WTC11 (cell line): ENCODE measurements at places on chromosomes 13 and 19.

DNA sequence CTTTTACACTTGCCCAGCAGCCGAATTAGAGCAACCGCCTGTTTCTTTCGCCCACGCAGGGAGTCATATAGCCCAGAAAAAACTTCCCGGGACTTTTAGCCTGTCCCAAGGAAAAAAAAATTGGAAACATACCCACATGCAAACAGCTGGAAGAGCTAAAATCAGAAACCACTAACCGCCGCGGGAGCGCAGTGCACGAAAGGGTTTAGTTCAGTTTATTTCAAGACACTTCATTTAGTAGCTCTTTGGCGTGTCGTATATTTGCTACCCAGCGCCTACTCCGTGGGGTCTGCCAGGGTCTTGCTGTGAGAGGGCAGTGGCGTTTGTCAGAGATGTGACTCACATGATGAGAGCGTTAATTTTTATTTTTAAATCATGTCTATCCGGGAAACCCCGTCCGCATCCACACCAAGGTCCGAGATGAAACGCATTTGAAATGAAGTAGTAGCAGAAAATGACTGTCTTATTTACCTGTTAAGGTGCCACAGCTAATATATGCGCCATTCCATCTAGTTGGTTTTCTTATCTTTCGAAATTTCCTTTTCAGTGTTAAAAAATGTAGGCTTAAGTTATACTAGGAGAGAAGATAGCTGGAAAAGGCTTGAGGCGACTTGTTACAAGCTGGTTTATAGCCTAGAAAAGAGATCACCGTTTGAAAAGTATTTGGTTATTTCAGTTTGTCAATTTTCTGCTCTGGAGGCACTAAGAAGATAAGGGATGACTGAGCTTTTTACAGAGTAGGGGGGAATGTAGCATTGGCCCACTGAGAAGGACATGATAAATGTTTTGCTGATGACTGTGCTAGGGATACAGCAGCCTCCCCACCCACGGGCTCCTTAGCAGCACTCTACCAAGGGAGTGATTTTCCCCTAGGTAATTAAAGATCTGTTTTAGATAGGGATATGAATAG lies 1.7 kb downstream of the KLF5 start:
- no peak for DNase-seq

DNA sequence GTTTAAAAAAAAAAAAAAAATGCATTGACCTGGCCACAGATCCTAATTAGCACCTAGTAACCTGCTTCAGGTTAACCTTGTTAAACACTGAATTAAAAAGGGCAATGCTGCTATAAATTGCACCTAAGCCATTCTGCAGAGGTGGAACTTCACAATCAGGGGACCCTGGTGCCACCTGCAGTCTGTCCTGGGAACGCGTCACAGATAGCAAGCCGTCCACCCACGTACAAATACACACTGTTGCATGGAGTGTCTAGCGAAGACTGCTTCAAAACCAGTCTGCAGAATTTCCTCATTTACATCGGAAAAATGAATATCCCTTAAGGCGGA lies 169.3 kb downstream of the COL4A1 start:
- no peak for DNase-seq

DNA sequence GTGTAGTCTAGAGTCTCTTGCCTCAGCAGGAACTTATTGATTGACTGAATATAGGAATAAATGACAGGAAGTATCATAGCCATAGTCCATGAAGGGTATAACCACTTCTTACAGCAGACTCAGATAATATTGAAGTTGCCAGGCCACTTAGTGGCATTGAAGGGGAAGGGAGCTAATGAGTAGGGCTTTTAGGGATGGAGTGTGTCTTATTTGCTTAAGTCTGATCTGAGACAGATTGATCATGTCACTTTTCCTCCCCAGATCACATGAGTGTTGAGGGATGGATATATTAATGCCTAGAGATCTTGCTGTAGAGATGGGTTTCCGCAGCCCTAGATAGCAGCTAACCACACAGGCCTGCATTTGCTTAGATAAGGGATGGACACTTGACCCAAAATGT lies 62.2 kb upstream of the NBEA start:
- no peak for DNase-seq

- DNase-seq = no peak
Observed at GRCh38 chr19:54928299-54928698, 19.0 kb downstream of the NLRP7 start.

DNA sequence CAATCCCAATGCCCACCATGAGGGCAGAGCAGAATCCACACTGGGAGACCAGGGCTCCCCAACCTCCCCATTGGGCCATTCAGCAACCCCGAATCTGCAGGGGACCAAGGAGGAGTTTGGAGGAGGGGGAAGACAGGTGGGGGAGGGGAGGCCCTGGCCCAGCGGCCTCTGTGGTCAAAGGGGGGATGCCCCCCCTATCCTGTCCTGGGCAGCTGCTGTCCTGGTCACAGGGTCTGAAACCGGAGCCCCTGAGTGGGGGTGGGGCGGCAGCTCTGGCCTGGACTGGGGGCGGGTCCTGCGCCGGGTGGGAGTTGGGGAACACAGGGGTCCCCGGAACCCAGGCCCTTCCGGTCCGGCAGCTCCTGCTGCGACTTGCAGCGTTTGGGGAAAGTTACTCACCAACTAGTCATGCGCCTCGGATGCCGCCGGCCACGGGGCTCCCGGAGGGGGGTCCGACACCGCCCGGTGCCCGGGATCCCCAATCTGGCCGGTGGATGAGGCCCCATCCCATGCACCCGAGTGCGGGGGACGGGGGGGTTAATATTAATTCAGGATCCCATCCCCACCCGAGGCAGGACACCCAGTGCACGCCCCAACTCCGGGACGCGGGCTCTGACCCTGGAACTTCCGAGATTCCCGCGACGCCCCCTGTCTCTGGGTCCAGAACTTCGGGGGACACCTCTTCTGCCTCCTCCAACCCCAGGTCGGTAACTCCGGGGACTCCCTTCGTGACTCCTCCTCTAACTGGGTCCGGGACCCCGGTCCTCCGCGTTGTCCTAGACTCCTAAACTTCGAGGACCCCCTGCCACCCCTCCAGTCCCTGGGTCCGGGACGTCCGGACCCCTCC lies 872 bp downstream of the HOMER3 start:
- peak; percentile 80 for DNase-seq

DNA sequence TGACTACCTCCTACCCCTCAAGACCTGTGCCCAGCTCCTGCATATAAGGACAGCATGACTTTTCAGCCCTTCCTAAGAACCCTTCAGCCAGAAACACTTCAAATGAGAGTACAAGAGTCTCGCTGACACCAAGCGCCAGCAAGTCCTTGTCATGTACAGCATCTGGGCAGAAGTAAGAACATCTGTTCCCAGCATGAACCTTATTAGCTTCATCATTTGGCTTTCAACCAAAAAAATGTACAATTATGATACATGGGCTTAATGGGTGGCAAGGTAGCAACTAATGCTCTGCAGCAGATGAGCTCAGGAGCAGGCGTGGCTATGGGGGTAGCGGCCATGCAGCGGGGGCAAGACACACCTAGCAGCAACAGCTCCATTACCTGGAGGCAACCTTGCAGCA lies 487.6 kb downstream of the COG6 start:
- DNase-seq = no peak

GRCh38 chr13:90562443-90562842 lies 785.0 kb upstream of the MIR17HG start:
- no peak for DNase-seq

GRCh38 chr19:31118287-31118955 lies 230.8 kb downstream of the TSHZ3 start:
- DNase-seq = no peak

DNA sequence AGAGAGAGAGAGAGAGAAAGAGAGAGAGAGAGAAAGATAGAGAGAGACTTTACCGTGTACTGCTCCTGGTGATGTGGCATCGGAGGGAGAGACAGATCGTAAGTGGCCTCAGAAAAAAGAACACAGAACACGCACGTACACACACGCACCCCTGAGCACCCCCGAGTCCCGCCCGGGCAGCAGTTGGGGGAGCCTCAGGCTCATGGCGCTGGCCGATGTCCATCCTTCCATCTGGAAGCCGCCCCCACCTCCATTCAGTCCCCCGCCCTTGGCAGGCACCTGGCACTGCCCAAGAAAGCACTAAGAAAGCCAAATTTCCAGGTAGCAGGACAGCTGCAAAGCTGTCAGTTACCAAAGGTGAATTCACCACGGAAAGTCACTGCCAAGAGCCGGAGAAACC lies 116.9 kb downstream of the IER2 start:
- no peak for DNase-seq

GRCh38 chr19:30276011-30276882 lies 95.9 kb upstream of the ZNF536 start:
- DNase-seq = no peak

GRCh38 chr13:28494778-28495537 lies at the start of gene FLT1:
FLT1 (minus strand) TSS chr13:28495128; CDS start chr13:28494843, 285 bp downstream.
- peak; percentile 84 for DNase-seq

DNA sequence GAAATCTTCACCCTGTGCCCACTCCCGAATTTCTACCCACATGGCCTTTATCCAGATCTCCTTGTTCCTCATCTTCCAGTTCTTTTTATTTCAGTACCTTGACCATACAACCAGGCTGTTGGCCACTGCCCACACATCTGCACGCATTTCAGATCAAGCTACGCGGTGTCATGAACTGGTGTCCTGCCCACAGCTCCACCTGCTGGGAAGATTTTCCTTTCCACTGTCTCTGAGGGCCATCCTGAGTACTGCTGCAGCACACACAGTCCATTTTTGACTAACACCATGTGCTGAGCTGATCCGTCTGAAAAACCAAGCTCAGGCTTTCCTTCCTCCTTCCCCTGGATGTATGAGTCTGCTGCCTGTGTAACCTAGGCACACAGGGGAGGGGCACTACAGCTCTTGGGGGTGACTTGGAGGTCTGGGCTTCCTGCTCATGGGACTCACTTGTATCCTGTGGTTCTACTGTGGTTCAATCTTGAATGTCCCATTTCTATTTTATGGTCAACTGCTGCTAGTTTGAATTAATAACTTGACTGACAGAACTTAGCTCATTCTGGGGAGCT lies 71.9 kb downstream of the WASF3 start:
- DNase-seq = no peak

DNA sequence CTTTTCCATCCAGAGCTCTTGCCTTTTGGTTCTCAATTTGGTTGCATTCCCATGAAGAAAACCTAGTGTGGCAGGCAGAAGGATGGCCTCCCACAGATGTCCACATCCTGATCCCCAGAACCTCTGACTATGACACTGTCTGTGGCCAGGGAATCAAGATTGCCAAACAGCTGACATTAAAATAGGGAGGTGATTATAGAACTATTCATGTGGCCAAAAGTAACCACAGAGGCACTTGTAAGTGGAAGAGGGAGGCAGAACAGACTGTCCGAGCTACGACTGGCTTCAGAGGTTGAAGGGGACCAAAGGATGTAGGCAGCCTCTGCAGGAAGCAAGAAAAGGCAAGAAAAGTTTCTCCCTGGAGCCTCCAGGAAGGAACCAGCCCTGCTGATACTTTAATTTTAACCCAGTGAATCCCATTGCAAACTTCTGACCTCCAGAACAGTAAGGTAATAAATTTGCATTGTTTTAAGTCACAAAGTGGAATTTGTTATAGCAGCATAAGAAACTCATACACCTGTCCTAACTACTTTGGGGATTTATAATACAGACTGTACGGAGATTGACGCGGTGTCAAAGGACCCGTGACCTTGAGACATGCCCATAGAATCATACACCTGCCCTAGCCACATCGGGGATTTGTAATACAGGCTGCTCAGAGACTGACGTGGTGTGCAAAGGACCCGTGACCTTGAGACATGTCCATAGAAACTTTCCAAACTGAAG lies 106.5 kb downstream of the ATP11A start:
- DNase-seq = no peak

DNA sequence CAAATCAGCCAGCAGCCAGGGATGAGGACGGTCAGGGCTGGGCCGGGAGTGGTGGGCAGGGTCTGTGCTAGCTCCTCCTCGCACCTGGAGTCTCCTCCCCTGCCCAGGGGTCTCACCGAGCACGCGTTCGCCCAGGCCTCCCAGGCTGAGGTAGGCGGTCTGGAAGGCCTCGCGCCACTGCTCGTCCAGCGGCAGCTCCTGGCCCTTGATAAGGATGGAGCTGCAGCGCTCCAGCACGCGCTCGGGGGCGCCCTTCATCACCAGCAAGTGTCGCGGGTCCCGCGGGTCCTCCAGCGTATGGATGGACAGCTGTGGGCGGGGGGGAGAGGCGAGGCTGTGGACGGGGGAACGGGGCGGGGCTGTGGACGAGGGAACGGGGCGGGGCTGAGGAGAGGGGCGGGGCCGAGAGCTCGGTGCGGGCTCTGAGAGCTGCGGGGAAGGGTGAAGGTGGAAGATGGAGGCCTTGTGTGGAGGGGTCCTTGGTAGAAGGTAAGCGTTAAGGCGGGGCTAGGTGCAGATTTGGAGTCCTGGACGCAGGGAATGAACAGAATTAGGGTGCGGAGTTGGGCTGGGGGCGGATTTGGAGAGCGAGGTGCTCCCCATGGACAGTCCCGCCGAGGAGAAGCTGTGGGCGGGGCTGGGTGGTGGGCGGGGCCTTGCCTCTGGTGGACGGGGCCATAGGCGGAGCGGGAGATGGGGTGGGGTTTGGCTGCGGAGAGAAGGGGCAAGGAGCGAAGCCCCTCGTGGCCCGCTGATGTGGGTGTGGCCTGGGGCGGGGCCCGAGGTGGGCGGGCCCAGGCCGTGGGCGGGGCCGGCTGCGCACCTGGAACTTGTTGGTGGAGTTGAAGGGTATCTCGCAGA lies 5.7 kb downstream of the ATP4A start:
- peak; percentile 100 for DNase-seq

DNA sequence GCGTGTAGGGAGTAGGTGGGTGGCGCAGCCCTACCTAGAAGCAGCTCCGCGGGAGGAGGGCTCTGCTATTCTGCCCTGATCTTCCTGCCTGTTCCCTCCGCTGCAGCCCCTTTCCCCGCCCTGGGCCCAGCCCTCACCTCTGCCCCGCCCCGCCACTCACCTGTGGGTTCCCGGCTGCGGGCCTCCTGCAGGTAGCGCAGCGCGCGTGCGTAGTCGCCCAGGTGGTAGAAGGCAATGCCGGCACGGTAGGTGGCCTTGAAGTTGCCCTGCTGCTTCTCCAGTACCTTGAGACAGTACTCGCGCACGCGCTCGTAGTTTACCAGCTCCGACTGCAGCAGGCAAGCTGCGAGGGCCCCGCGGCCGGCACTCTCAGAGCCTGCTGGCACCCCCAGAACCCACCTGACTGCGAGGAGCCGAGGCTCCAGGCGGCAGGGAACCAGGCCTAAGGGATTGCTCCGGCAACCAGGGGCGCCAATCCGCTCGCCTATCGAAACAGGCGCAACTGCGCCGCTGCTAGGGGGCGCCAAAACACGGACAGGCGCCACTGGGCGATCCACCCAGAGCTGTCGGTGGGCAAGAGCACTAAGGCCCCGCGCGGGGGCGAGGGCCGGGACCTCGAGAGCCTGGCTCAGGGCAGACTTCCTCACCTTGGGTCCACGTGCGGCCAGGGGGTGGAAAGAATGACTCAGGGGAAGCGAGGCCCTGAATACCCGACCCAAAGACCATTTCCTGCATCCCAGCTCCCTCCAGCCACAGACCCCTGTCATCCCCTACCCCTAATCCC lies 965 bp downstream of the TTC9B start:
- peak; percentile 82 for DNase-seq

DNA sequence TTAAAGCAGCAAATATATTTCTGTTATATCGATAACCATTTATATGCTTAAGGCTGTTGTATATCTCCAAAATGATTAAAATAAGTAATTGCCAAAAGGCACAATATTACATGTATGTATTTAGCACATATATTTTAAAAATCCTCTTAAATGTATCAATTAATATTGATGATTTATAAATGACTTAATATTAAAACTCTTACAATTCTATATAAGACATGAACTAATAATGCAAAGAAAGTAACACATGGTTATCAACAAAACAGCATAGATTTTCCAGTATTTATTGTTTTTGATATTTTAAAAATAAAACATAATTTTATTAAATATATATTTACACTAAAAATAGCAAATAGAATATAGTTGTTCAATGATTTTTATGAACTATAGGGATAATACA lies 32.4 kb downstream of the PCDH9 start:
- no peak for DNase-seq
